Stimulated activated CD4-positive, alpha-beta T cell treated with anti-CD3 and anti-CD28 coated beads, Interleukin-4, amount 100 ng/mL, for 1 hour (primary cell): ENCODE measurements at places on chromosomes 5 and 9.

DNA sequence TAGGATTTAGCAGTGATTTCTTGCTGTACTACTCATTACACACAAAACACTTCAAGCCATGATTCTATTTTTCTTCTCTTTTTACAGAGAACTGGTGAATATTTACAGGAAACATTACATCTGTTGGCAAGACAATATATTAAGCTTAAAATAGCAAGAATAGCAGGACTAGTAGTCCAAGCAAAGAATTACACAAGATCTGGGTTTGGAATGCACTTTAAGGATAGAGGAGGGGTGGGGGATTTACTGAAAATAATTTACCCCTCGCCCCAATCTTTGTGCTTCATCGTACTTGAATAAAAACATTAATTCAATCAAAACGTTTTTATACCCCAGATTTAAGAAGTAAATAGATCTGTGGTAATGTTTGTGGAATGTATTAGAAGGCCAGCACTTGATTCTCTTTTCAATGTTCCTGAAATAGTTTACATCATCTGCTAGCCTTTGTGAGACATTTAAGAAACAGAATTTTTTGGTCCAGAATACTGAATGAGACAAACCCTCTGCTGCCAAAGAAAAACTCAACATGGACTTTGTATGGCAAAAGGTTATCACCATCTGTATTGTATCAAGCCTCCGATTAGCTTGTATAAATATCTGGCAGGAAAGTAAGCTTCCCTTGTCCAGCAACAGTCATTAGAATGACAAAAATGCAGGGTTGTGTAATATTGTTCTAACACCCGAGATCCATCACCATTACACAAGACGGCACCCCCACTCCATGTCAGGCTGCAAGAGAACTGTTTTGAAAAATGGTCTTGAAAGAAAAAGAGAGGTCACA is 23.8 kb downstream of the SVEP1 start:
- DNase-seq = no peak

DNA sequence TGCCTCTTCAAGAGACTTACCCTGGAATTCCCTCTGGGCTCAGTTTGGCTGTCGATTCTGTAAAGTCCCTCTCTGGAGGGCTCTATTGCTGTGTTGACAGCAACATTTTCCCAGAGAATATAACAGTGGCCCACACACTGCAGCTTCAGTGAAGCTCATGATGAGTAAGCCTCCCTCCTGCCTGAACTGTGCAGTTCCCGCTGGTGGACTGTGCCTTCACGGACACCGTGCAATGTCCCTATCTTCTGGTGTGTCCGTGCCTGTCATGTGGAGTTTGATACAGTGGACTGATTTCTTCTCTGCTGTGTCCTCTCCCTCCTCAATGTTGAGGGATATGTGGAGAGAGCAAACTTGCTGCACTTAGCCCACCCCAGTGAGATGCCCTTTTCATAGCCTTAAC is 109.0 kb downstream of the NTRK2 start:
- no peak for DNase-seq

- DNase-seq = no peak
Measured at GRCh38 chr5:75234251-75234650, 2.4 kb downstream of the ANKRD31 start.

- DNase-seq = no peak
Measured at GRCh38 chr5:20972419-20972925, 984.5 kb upstream of the CDH18 start.

- DNase-seq = no peak
Measured at GRCh38 chr5:14185326-14186058, 42.4 kb downstream of the TRIO start.

- no peak for DNase-seq
Measured at GRCh38 chr9:111000202-111000601, 38.1 kb downstream of the LPAR1 start.

- DNase-seq = no peak
Measured at GRCh38 chr5:32713361-32713769, 2.2 kb downstream of the NPR3 start.

GRCh38 chr5:149145138-149145537 is 3.8 kb downstream of the ABLIM3 start:
- no peak for DNase-seq

GRCh38 chr9:4859035-4859434 is 66.3 kb downstream of the RCL1 start:
- DNase-seq = no peak

DNA sequence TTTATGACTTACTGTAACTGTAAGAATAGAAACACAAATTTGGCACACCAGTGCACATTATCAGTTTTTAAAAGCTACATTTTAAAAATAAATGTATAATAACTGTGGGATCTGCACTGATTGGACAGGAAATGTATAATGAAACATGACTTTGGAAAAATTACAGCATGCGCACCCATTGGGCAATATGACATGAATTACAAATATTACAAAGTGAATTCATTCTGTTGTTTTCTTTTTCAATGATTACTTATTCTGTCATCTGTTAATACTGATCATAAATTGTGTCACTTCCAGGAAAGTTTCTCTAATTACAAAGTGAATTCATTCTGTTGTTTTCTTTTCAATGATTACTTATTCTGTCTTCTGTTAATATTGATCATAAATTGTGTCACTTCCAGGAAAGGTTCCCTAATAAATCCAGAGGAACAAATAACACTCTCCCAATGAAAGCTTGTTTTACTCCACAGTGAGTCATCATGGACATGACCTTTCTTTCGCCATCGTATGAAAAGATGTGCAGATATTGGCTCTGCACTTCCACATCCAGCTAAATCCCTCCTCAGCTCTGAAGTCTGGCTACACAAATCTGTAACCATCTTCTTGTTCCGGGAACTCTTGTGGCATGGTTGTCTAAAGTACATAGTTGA is 297.0 kb upstream of the HAPLN1 start:
- no peak for DNase-seq

GRCh38 chr5:111853748-111854147 is 96.8 kb upstream of the NREP start:
- DNase-seq = no peak

- DNase-seq = no peak
Measured at GRCh38 chr5:113103330-113103729, 126.7 kb downstream of the DCP2 start.

GRCh38 chr5:85205430-85205829 is 820.8 kb upstream of the EDIL3 start:
- no peak for DNase-seq

DNA sequence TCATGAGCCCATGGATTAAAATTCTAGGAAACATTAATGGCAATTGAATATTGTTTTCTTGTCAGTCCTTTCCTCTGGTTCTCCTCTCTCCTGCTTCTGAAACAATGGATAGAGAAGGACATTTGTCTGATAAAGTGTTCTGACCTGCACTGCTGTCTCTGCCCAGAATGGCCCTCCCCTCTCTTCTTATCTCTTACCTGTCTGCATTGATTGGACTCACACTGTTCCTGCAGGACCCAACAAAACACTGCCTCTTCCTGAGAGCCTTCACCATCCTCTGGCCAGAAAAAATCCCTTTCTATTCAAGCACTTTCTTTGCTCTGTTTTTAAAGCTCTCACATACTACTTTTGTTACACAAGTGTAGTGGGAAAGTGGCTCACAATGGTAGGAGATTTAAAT is 143.8 kb upstream of the DHFR start:
- DNase-seq = no peak

DNA sequence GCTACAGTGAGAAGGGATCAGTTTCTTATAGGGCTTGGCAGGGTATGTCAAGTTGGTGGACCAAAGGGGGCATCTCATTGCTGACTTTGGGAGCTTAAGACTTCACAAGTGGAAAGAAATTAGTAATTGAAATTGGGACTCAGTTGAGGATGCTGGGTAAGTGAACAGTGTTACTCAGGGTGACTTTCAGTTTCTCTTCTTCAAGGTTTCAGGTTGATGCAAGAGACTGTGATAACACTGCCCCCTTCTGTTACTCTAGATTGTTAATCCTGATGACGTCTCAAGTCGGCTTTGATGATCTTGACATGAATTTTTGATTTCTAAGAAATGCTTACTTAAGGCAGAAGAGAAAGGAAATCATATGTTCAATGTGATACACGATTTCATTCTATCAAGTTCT is 21.3 kb downstream of the KCTD16 start:
- no peak for DNase-seq

- DNase-seq = no peak
Measured at GRCh38 chr5:181259974-181260719, 796 bp downstream of the TRIM52 start.

DNA sequence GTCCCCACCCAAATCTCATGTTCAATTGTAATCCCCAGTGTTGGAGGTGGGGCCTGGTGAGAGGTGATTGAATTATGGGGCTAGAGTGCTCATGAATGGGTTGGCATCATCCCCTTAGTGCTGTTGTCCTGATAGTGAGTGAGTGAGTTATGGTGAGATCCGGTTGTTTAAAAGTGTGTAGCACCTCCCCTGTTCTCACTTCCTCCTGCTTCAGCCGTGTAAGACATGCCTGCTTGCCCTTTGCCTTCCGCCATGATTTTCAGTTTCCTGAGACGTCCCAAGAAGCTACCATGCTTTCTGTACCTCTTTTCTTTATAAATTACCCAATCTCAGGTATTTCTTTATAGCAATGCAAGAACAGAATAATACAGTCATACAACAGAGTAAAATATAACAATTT is 742 bp upstream of the LECT2 start:
- DNase-seq = no peak

GRCh38 chr5:71633255-71634155 is 46.4 kb downstream of the MCCC2 start:
- DNase-seq = no peak
